ENCODE measurements at places on chromosomes 7 and 10.

DNA sequence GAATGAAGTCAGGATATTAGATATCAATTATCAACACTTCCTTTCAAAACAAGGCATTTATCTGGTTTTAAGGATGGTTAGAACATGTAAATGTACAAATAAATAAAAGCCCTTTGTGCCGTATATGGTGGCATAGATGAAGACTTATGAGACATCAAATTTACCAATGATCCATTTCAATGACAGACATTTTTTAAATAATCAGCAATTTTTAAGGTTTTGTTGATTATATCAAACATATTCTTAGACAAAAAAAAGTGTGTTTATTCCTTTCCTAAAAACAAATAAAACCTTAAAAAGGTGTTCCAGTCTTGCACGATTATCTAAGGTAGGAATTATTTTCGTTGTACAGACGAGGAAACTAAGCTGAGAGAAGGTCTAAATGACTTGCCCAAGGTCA is 13.8 kb downstream of the APBB1IP start:
- no peak for DNase-seq

GRCh38 chr7:134908289-134908688 is 78.0 kb upstream of the AGBL3 start:
- no peak for DNase-seq

- no peak for DNase-seq
Measured at GRCh38 chr10:6542999-6543430, 37.1 kb downstream of the PRKCQ start.

- DNase-seq, result no peak
Measured at GRCh38 chr10:76202777-76203176, 771.4 kb downstream of the LRMDA start.

DNA sequence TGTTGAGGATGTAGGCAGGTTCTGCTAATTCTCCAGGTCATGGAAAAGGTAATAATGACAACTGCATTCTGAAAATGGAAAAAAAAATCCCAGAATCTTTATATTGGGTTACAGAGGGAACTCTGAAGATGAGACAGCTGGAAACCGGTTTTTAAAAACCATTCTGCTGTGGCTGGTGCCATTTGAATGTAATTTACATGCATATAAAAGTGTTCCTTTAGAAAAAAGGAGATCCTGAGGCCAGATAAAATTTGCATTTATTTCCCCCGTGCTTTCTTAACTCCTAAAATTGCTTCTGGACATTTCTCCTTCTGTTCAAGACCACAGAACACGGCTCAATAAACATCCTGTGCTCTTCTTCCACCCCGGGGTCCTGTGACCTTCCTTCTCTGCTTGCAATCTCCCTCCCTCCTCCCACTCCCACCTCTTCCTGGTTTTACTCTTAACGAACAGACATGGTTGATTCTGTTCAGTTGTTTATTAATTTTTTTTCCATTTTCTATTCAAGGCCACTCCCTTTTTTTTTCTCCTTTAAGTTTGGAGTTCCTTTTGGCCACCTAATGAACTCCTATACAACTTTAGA is 41.6 kb downstream of the SH2D4B start:
- no peak for DNase-seq
